Liver (tissue), 10 donors: ENCODE measurements at places on chromosomes 2 and 18.

DNA sequence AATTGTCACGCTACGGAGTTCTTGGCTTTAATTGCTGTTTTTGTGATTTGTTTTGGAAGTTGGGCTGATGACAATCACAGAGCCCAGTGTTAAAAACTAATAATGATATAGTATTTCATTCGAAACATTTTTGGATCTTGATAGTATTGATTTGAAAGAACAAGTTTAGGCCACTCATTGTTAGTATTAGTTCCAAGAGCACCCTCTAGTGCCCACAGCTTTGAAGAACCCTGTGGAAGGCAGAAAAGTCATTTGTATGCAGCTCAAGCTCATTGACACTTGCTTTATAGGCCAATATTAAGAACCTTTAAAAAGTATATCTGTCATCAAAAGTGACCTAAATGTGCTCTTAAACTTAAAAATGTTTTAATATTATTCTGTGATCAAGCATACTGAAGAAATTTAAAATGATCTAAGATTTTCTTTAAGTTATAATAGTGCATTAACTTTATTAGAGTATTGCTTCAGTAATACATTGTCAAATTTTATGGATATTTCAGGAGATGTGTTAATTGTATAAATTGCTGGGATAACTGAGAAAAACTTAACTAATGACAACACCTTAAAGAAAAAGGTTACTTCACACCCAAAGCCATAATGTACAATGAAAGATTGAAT lies 191.0 kb downstream of the GRB14 start:
- no peak for DNase-seq

DNA sequence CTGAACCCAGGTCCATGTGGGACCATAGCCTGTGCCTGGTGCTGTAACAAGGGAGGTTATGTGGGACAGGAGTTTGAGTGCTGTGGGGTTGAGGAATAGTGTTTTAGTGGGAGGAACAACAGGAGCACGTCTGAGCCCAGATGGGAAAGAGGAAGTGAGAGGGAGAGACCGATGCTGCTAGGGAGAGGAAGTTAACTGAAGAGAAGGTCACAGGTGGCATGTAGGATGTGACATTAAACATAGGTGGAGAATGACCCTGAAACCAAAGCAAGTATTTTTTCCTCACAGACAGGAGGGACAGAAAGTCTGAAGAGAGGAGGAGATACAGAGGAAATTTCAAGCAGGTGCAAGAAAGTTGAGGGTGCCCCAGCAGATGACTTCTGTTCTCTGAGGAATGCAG lies 87.8 kb downstream of the ACOXL start:
- DNase-seq: no peak

GRCh38 chr18:23918395-23919032 lies 96.0 kb upstream of the TTC39C start:
- DNase-seq: peak; percentile 74

DNA sequence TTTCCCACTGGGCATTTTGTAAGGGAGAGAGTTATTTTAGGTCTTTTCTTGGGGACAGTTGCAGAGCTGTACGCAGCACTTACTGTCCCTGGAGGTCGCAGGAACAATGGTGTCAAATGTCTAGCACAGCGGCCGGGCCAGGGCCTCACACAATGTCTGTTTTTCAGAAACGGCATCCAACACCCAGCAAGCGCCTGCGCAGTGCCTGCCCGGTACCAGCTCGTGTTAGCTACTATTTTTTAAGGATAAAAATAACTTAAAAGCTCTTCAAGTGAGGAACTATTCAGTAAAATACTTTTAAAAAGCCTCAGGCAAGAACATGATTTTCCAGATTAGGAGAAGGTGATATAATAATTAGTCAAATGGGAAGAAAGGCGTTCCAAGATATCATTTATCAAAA lies 90.0 kb downstream of the MBP start:
- no peak for DNase-seq
